CD4-positive, alpha-beta T cell treated with Interleukin-1 beta for 1 hour (primary cell): ENCODE measurements at places on chromosomes 5 and 9.

GRCh38 chr9:132144708-132145365, 17.0 kb upstream of the NTNG2 start:
- no peak for DNase-seq

DNA sequence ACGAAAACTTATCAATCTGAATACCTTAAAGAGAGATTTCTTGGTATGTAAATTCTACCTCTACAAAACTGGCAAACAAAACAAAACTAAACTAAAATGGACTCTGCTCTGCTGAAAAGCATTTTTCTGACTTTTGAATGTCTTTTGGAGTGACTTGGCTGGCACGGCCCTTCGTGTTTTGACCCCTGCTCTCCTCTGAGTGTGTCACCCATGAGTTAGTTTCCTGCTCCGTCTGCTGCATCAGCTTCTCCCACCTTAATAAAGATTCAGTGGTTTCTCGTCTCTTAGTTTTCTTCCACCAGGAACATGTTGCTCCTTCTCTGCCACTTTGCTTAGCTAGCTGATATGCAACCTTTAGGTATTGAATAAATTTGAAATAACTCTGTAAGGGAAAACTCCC, 1084.0 kb upstream of the CDH18 start:
- no peak for DNase-seq

GRCh38 chr5:36919238-36919637, 42.7 kb downstream of the NIPBL start:
- no peak for DNase-seq

- no peak for DNase-seq
These were observed 22.6 kb upstream of the NMUR2 start for GRCh38 chr5:152427721-152428120.

- DNase-seq, result no peak
These were observed 9.8 kb upstream of the GDNF start for GRCh38 chr5:37849641-37850040.

GRCh38 chr5:151021746-151022145, 1.4 kb downstream of the GPX3 start:
- no peak for DNase-seq

DNA sequence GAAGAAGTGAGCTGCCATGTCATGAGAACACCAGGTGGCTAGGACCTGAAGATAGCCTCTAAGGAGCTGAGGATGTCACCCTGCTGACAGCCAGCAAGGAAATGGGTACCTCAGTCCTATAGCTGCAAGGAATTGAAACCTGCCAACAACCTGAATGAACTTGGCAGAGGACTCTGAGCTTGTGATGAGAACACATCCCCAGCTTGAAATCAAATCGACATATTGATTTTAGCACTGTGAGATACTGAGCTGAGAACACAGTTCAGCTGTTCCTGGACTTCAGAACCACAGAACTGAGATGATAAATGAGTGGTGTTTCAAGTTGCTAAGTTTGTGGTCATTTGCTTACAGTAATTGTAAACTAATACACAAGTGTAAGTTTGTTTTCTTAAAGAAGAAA, 5.5 kb upstream of the RASEF start:
- no peak for DNase-seq

- no peak for DNase-seq
These were observed 48.4 kb upstream of the FAM240B start for GRCh38 chr9:38768351-38768761.

DNA sequence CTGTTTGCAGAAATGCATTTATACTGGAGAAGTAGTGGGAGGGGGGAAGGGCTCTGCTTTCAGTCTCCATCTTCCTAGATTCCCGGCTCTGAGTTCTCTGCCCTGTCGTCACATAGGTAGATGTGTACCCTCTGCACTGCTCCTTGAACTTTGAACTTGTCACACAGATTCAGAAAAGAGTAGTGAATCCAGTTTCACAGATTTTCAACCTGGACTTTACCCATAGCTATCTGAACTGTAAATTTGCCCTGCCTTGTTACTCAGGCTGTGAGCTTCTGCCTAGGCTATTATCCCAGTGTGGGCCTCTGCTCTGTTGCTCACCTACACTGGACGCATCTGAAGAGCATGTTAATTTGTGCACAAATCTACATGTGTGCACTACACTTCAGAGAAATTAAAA, 12.8 kb upstream of the C9orf152 start:
- no peak for DNase-seq

GRCh38 chr5:132017316-132017715, 5.9 kb upstream of the ACSL6 start:
- DNase-seq, result no peak
